ENCODE measurements at places on chromosomes 2 and 18.

- no peak for DNase-seq
Observed at GRCh38 chr18:24485681-24486080, 25.2 kb downstream of the HRH4 start.

DNA sequence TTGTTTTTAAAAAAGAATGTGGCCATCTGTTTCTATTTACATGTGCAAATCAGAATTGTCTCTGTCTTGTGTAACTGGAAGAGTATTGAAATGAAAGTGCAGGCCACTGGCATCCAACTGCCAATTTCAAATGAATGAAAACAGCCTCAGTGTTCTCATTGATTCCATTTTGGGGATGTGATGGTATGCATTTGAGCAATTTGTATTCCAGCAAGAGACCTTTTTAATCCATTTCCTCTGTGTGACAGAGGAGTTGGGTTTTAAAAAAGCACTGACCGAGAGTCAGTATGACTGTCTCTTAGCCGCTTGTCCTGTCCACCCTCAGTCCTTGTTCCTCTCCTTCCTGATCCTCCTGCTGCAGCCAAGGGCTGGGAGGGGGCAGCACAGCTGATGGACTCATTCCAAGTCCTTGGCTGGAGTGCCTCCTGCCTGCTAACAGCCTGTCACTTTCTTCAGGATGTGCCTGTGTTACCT is 50.0 kb downstream of the ASAP2 start:
- DNase-seq = no peak

- no peak for DNase-seq
Observed at GRCh38 chr2:38465789-38466127, 88.7 kb upstream of the ATL2 start.

- no peak for DNase-seq
Observed at GRCh38 chr2:192072778-192073177, 122.0 kb downstream of the TMEFF2 start.

DNA sequence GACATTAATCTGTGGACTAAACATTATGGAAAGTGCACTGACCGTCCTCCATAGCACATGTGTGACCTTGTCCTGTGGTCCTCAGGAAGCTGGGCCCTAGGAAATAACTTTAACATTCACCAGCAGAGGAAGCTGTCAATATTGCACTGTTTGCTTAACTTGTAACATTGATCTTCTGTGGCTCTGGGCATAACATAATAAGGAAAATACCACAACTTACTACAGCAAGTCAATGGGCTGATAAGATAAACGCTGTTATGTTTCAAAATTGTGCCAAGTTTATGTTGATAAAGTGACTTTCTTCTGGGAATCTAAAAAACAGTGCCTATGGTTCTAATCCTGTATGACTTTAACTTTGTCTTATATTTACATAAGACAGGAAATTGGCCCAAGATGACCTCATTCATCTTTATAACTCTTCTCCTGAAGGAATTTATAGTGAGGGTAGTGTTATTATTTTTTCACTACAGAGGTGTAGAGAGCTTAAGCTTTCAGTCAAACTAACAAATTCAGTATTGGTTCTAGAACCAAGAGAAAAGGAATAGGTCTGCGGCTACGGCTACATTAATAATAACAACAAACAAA is 113.7 kb upstream of the MAP4K3 start:
- DNase-seq = no peak

DNA sequence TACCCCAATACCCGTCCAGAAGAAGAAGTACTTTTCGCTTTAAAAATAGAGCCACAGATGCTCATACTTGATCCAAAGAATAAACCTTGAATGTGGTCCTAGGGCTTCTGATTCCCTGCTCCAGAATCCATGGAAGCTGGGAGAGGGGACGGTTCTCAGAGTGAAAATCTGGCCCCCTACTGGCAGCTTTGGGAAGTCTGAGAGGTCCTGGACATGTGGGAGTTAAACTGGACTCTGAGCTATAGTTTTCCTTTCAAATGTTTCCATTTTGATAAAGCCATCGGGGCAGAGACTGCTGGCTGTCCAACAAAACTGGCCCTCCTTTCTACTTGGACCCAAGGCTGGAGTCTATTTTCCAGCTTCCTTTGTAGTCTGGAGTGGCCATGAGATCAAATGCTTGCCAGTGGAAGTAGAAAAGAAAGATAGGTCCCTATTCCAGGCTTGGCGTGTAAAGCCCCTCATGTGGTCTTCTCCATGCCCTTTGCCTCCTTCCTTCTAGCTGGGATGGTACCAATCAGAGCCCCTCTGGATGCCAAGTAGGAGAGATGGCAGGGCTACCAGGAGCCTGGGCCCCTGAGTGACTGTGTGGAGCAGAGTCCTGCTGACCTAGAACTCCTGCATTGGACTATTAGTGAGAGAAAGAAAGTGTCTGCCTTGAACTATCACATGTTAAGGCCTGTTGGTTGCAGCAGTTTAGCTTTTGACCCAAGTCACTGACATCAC is 37.7 kb upstream of the TBC1D8 start:
- no peak for DNase-seq

DNA sequence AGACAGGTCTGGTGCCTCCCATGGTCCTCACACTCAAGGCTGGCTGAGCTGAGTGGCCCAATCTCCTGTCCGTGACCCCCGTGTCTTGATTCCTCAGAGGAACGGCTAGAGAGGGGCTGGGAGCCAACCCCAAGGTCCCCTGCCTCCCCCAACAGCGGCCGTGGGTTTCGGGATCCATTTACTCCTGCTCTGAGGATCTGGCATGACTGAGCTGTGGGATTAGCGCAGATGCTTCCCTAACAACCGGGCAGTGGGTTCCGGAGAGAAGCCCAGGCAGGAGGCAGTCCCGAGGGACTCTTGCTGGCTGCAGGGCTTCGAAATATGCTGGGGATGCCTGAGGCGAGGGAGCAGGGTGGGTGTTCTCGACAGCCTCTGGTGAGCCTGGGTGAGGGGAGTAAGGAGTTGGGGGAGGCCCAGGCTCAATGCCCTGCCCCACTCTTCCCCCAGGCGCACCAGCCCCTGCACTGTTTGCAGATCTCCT is 18.9 kb downstream of the GPR35 start:
- DNase-seq = no peak

- DNase-seq = no peak
Observed at GRCh38 chr2:10523406-10524189, 75.5 kb upstream of the ODC1 start.

DNA sequence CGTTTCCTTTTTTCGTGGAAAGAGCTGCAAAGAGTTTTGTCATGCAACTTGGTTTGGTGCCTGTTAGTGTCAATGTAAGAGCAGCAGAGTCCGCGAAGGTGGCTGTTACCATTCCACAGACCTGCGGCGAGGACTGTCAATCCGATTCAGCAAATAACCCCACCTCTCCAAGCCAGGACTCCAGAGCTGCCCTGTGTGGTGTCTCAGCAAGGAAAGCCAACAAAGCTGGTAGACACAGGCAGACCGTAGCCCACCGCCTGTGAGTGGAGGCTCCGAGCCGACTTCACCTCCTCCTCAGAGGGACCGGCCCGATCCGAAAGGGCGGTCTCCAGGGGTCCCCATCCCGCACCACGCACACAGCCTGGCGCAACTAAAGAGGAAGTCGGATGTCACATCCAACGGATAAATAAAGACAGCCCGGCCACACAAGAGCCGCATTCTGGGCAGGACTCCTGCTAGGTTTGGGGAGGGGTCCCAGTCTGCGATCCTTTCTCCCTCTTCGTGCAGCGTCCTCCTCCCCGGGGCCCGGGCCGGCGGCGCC is 819 bp downstream of the ANKRD44 start:
- DNase-seq = peak; percentile 57

DNA sequence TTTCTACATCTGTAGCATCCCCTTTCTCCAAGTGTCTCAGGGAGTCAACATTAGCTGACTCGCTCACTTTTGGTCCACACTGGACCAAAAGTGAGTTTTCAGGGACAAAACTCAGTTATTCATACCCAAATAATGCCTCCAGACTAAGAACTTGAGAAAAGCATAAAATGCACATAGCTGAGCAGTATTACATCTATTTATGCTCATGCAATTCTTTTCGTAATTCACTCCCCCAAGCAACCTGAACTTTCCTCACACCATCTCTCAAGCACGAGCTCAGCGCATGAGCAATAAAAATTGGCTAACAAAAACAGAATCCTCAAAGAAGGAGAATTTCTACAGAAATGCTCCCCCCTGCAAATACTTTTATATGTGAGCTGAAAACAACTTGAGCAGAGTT is 17.0 kb downstream of the SFT2D3 start:
- DNase-seq = no peak

DNA sequence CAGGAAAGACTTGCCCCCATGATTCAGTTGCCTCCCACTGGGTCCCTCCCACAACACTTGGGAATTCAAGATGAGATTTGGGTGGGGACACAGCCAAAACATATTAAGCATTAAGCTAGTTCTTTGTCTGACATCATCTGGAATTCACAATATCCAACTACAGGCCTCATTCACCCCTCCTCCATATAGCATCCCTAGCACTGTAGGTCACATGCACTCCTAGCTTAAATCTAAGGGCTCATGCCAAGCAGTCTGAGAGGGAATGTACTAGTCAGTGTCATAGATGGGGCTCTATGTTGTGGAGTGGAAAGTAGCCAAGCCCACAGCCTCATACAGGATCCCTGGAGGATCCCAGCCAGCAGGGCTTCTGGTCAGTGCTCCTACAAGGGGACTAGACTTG is 92.1 kb downstream of the IRS1 start:
- no peak for DNase-seq

DNA sequence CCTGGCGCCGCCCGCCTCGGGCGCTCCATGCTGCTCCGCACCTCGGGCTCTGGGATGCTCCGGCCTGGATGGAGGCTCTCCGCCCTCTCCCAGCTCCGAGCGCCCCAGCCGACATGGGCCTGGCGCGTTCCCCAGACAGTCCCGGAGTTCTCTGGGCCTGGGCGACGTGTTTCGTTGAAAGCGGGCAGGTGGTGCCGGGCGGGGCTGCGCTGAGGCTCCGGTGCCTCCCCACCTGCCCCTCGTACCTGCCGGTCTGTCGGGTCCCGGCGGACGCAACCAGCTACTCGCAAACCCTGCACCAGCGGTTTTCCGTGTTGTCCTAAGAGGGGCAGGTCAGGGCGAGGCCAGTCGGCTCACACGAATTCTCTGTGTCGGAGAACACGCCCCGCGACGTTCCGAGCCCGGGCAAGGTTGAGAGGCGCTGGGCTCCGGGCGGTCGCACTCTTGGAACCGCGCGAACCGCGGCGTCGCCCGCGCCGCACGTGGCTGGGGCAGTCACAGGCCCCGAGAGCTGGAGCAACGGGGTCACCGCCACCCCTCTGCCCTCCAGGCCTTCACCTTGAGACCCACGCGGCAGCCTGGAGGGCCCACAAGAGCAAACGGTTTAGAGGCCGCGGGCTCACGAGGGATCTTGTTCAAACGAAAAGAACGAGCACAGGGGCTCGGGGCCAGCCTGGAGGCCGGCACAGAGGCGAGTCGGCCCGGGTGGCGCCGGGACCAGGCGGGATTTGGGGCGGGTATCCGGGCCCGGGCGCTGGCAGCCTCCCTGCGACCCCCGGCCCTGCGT is 4.2 kb upstream of the SIX2 start:
- no peak for DNase-seq
